NCI-H2171 treated with DMSO at 0.1 percent for 48 hours (cell line): ENCODE measurements at places on chromosomes 16 and 17.

- DNase-seq: no peak
These were observed 52.6 kb downstream of the MYO1D start for GRCh38 chr17:32824334-32824733.

DNA sequence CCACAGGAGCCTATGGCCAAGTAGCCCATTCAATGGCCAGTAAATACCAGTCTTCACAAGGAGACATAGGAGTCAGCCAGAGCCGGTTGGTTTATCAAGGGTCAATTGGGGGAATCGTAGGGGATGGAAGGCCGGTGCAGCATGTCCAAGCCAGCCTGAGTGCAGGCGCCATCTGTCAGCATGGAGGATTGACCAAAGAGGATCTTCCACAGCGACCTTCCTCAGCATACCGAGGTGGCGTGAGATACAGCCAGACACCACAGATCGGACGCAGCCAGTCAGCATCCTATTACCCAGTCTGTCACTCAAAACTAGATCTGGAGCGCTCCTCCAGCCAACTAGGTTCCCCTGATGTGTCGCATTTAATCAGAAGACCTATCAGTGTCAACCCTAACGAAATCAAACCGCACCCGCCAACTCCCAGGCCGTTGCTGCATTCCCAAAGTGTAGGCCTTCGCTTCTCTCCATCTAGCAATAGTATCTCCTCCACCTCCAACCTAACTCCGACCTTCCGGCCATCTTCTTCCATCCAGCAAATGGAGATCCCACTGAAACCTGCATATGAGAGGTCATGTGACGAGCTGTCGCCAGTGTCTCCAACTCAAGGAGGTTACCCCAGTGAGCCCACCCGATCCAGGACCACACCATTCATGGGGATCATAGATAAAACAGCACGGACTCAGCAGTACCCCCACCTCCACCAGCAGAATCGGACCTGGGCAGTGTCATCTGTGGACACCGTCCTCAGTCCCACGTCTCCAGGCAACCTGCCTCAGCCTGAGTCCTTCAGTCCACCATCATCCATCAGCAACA lies 25.0 kb downstream of the CYB561 start:
- no peak for DNase-seq

DNA sequence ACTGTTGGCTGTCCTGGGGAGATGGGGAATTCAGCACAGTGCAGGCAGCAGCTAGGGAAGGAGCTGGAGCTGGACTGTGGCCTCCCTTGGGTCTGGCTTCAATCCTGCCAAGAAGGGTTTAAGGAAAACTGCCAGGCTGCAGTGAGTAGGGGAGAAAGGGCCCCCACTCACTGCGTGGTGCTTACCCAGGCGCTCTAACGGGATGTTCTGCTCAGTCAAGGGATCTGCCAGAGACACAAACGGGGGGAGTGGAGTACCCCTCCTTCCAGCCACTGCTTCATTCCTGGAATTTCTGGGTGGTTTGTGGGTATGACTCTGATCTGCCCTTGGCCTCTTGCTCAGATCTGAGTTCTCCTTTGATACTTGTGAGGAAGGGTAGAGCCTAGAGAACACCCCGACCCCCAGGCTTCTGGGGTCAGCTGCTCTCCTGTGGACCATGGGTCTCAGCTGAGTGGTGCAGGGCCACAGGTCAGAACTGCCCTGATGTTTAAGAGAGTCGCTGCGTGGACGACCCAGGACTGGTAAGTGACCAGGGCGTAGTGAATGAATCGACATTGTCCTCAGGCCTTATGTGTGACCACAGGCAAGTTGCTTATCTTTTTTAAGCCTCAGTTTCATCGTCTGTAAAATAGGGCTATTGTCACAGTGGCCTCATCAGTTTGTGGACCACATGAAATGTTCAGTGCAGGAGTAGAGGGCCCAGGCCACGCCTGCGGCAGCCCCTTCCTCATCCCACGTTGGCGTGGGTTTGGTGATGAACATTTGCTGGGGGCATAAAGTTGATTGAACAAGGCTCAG lies 9.6 kb downstream of the CRISPLD2 start:
- DNase-seq: no peak

- no peak for DNase-seq
These were observed 4.1 kb upstream of the HOXB9 start for GRCh38 chr17:48630009-48630924.

- no peak for DNase-seq
These were observed 202 bp downstream of the CEP131 start for GRCh38 chr17:81222620-81222905.

DNA sequence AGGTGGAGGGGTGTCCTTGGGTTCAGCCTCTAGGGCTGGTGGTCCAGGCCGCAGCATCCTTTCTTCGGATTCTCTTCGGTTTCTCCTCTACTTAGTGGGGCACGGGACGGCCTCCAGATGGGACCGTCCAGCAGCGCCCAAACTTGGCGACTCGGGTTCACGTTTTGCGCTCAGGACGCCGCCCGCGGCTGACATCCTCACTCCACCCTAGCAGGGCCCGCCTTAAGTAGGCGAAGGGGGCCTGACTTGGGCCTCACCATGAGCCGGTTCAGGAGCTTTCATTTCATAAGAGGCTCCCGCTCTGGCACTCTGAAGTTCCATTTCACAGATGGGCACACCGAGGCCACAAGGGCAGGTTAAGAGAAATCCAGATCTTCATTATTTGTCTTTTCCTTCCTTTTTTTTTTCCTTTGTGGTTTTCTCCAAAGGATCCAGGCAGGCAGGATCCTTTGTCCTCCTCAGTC lies 141.2 kb downstream of the SEC14L1 start:
- DNase-seq: no peak

DNA sequence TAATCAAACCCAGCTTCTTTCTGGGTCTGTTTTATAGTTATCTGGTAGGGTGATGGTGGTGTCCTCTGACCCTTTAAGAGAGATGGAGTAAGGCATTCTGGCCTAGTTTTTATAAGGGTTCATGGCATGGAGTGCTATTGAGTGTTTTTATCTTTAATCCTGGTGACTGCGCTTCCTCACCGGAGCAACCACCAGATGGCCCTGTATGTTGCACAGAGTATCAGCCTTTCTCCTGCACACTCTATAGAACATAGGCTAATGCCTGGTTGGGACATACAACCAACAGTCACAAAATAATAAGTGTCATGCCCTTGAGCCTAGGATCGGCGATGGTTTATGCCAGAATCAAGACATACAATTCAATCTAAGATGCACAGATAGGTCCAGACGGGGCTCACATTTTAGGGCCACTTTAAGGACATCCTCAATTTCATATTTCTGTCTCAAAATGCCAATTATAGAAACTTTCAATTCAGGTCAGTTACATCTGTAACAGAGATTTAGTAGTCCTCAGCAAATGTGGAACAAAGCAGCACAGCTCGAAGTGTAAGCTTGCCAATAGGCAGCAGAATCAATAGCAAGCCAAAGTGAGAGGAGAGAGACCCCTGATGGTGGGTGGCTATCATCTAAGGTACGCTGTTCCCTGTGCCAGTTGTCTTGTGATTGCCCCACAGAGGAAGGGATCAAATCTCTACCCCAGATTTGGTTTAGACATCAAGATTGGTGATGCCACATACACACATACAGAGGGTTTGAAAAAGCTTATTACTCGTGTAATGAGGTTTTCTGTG lies 37.2 kb upstream of the HOXB9 start:
- no peak for DNase-seq

DNA sequence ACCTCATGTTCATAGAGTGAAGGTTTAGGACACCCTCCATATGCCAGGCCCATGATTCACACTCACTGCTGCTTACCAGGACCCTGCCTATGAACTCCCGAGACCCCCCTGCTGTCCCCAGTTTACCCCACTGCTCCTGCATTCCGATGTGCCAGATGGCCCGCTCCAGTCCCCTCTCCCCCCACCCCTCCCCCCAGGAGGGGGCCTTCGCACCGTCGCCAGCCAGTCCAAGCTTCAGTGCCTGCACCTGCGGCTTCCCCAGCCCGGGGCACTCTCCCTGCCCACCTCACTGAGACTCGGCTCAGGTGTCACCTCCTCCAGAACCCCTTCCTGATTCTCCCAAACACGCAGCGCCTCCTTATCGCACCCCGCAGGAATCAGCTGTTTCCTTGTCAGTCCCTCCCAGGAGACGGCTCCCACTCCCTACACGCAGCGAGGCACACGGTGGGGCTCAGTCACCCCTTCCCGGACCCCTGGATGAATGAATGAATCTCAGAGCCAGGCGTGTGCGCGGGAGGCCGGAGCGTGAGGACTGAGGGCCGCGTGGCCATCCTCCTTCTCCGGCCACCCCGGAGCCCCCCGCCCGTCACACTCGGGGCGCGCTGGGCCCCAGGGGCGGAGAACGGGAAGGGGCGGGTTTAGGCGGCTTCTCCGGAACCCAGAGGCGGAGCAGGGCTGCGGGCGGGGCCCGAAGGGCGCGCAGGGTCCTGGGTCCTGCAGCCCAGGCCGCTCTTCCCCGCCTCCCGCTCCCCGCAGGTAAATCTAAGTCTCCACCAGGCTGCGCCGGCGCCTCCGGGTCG lies 1.6 kb downstream of the MYO1C start:
- DNase-seq: peak; percentile 84

GRCh38 chr17:37256627-37257026 lies 119.2 kb upstream of the C17orf78 start:
- DNase-seq: no peak

- no peak for DNase-seq
These were observed 21.1 kb downstream of the ETV4 start for GRCh38 chr17:43524945-43525575.

GRCh38 chr17:19386051-19386929 lies 700 bp downstream of the MFAP4 start:
- peak; percentile 39 for DNase-seq

DNA sequence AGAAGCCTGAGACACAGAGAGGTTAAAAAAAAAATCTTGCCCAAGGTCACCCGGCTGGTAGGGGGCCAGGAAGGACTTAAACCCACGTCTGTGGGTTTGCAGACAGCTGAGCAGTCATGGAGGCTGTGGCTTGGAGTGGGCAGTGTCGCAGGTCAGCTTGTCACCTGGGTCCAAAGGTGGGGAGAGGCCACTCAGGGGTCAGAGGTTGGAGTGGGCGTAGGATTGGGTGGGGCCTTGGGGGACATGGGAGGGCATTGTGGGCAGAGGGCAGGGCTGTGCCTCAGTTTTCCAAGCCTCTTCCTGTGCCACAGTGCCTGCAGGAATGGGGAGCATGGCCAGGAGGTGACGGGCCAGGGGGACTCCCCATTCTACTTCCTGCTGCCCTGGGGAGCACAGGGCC lies 2.0 kb upstream of the NDRG4 start:
- no peak for DNase-seq

DNA sequence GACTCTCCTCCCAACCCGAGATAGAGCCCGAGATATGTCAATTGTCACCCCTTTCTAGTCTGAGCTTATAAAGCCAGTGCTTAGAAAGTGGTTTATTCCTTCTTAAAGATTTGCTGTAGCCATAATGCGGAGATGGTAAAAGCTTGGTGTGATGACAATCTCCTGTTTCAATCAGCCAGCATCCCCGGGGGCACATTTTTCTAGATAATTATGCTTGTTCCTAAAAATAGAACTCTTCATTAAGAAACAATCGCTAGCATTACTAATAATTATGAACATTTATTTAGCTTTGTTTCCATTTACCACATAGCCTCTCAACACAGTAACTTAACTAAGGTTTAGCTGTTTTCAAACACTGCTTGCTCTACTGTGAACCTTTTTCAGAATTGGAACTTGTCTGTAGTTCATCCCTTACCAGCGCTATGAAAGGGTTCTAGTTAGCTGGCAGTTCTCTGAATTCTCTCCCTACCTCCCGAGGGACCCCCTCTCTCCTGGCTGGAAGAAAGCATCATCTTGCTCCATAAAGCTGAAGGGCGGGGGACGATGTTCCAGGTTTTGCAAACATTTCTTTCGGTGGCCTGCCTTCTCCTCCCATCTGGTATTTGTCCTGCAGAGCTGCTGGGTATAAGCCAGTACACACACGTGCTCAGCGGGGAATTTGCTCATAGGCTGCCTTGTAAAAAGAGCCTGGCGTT lies 922 bp upstream of the MRPL58 start:
- DNase-seq: peak; percentile 96

DNA sequence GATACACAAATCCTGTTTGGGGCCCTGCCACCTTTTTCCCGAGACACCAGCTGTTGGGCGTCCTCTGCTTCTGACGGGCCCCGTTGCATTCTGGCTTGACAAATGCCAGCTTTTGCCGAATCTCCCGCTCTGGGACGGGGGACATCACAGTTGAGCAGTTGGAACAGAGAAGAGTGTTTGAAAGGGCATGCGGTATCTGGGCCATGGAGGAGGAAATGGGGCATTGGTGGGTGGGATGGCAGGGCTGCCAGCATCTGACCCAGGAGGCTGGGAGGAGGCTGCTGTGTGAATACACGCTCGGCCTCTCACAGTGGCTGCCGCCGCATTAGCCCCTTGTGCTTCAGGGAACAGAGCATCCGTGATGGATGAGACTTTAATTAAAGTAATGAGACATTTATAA lies 184.3 kb upstream of the TNRC6C start:
- DNase-seq: no peak

DNA sequence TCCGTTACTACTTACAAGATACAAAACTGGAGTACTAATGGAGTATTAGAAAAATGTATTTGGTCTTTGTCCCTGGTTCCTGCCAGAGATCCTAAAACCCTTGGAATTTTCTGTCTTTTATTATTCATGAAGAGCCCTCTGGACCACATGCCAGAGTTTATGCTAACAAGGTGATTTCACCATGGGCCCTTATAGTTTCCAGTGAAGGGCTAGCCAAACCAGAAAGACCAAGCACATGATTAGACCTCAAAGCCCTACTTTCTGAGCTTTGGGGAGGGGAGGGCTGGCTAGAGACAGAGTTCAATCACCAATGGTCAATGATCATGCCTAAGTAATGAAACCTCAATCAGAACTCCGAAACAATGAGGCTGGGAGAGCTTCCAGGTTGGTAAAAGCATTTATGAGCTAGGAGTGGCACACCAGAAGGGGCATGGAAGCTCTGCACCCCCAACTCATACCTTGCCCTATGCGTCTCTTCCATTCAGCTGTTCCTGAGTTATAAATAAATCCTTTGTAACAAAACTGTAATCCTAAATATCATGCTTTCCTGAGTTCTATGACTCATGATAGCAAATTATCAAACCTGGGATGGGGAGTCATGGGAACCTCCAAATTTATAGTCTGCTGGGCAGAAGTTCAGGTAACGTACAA lies 10.4 kb downstream of the DCUN1D3 start:
- DNase-seq: no peak

- peak; percentile 61 for DNase-seq
These were observed 213.2 kb downstream of the C16orf78 start for GRCh38 chr16:49586466-49587450.
